GM12878 (cell line): ENCODE measurements at places on chromosomes 4 and X.

DNA sequence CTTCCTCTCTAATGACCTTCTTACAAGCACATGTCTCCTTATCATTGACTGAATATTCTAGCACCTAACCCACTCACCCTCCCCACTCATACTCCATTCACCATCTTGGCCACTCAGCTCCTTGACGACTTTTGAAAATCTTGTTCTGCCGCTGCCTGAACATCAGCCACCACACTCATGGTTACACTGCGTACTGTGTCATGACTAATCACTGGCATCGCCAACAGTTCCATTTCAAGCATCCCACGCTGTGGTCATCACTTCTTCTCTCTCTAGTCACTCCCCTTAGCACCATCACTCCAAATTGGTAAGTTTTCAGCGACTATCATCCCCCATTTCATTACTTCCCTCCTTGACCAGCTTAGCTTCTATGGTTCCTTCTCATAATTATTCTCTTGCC, 352.8 kb downstream of the MAPK10 start:
- no peak for DNase-seq

DNA sequence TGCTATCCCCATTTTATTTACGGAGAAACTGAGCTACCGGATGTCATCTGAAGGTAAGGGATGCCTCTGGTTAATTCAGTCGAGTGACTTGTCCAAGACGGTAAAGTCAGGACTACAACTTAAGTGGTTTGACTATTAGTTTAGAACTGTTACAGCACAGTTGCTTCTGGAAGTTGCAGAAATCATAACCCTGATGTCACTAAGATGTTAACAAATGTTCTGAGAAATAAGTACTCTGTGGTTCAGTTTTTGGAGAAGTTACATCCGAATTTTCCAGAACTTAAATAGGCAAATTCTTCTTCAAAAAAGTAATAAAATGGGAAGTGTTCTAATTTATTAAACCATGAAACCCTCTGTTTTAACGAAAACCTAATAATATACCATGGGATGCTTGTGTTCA, 3.1 kb downstream of the PPA2 start:
- no peak for DNase-seq

GRCh38 chrX:66015900-66016689, 23.8 kb downstream of the VSIG4 start:
- DNase-seq, result no peak

GRCh38 chr4:150255610-150256224, 177.5 kb downstream of the DCLK2 start:
- DNase-seq, result no peak

DNA sequence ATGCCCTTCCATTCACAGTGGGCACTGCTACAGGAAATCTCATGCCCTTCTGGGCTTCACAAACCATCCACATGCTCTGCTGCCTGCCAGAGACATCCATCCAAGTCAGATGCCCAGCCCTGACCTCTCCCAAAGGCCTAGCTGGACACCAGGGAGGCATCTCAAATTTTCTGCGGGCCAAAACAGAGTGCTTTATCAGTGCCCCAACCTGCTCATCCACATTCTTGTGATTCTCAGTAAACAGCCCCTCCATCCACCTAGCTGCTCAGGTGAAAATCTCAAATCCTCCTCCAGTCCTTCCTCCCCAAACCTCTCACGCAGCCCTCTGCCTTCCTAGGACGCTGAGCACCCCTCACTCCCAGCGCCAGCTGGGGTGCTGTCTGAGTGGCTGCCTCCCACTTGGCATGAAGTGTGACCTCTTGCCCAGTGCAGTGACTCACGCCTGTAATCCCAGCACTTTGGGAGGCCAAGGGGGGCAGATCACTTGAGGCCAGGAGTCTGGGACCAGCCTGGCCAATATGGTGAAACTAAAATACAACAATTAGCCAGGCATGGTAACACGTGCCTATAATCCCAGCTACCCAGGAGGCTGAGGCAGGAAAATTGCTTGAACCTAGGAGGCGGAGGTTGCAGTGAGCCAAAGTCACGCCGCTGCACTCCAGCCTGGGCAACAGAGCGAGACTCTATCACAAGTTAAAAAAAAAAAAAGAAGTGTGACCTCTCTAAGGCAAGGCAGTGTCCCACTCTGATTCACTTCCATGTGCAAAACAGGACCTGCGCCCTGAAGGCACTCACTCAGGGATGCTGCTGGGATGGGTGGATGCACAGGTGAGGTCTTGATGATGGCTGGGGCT, 1.7 kb upstream of the AFAP1 start:
- DNase-seq, result no peak

- no peak for DNase-seq
These were observed 315.7 kb downstream of the FBXW7 start for GRCh38 chr4:152220201-152220666.

DNA sequence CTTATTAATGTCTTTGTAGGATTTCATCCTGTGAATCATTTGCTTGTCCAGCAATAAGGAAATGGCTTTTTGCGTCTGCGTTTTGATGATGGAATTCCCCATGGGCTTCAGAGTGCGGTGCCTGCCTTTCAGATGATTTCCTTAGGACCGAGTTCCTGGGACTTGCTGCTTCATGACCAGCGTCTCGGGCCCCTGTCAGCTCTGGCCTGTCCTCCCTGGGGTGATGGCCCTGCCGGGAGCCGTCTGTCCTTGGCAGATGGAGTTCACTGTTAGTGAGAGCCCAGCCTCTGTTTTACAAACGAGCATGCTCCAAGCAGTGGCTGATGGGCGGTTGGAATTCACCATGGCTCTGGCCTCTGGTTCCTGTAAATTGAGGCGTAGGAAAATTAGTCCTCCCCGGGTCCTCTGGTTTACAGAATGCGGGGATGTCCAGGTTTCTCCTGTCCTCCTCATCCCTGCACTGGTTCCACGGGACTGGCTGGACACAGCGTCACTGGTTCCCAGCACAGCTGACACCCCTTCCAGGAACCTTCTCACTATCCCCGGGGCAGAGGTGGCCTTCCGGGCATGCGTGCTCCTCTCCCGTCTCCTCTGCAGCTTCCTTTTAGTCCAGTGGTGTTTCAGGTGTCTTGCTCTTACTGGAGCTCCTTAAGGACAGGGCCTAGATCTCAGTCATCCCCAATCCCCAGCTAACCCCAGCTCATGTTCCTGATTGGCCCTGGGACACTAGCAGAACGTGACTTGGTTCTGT, 34.9 kb downstream of the TBC1D14 start:
- DNase-seq, result no peak
